ENCODE measurements at places on chromosomes 7 and 10.
A peak's percentile ranks its signal among the peaks of the same experiment; 100 is the strongest.

DNA sequence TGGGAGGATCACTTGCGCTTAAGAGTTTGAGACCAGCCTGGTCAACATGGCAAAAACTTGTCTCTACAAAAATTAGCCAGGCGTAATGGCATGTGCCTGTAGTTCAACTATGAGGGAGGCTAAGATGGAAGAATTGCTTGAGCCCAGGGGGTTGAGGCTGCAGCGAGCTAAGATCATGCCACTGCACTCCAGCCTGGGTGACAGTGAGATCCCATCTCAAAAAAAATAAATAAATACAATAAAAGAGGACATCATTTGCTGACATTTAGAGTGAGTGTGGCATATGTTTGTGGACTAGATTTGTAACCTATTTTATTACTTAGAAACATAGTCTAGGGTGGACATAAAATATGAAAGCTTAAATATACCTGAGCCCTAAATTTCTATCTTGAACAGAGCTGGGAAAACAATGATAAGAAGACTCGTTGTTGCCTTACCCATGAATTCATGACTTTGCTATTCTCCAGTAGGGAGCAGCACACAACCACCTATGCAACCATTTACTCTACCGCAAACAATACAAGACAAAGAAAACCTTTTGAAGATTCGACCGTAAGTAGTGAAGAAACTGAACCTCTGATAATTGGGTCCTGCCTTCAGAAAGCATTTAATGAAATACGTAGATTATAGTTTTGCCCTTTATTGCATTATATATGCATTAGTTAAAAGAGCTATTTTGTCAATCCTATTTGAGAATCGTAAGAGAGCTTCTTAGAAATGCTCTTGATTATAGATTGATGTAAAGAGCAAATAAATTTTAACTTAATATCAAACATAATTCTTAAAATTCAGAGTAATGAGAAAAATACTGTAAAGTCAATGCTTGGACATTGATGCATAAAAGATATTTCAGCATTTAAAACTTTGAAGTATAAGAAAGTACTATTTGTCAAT lies 83.5 kb downstream of the GNAT3 start:
- peak; percentile 63 for DNase-seq

DNA sequence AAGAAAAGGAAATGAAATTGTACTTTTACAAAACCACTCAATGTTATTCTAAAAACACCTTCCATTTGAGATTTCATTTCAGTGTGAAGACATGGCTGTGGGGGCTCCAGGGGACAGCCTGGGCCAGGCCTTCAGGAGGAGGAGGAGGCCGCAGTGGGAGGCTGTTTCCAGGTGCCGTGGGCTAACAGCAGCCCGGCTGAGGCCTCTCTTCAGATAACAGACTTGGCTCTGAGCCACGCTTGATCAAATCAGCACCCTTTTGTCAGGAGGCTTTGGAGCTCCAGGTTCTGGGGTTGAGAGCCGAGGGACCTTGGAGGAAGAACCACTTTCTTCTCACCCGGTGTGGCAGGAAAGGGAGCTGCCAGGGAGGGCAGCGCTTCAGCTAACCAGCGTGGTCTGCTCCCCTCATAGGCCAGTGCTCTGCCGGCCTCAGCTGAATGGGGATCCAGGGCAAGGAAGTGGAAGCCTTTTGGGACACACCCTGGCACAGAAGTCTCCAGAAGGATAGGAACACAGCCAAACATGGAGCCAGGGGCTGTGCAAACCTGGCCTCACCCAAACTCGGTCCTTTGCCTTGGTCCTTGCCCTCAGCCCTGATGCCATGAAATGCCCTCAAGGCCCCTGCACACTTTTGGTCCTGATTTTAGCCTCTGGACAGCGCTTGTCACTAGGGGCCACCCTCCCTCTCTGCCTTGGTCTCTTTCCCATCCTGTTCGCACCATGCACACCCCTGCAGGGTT lies 23.5 kb upstream of the CHST15 start:
- DNase-seq: peak; percentile 68

DNA sequence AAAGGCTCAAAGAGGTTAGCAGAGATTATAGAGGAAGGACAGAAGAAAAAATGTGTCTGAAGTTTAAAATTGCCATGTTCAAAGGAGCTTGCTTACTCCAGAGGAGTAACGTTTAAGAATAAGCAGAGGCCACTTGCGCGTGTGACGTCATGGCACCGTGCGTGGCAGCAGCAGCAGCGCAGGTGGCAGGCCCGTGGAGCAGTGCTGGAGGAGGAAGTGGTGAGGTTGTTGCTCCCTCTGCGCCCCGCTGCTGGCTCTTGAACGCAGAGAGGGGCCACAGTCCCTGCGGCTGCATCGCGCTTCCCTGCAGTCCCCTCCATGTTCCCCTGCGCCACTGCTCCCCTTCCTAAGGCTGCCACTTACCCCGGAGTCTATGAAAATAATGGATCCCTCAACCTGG lies 37.5 kb downstream of the GDI2 start:
- DNase-seq: no peak

DNA sequence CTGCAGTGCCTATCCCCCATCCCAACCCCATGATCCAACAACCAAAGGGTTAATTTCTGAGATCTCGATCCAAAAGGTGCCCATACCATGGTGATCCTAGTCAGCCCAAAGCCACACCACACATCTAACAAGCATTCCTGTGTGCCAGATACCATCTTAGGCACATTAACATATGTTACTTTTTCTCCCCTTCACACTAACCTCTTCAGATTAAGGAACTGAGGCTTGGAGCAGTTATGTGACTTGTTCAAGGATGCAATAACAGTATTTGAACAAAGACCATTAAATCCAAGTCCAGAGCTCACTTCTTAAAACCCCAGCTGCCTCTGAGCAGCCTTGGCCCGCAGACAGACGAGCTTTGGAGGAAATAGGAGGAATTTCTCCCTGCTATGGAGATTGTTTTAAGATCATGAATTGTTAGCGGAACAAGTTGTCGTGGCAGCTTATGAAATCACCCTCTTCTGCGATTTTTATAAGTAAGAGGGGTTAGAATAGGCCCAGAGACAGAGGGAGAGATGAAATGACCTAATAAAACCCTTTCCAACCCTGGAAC lies 327.2 kb downstream of the KCNMA1 start:
- no peak for DNase-seq

GRCh38 chr7:159098811-159099655 lies 45.6 kb downstream of the VIPR2 start:
- DNase-seq: no peak

DNA sequence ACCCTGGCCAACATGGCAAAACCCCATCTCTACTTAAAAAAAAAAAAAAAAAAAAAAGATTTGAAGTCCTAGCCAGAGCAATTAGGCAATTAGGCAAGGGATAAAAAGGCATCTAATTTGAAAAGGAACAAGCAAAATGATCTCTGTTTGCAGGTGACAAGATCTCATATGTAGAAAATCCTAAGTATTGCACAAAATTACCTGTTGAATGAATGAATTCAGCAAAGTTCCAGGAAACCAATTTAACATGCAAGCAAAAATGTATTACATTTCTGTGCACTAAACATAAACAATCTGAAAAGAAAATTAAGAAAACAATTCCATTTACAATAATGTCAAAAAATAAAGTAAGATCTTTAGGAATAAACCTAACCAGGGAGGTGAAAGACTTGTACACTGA lies 5.2 kb downstream of the PILRB start:
- DNase-seq: no peak

DNA sequence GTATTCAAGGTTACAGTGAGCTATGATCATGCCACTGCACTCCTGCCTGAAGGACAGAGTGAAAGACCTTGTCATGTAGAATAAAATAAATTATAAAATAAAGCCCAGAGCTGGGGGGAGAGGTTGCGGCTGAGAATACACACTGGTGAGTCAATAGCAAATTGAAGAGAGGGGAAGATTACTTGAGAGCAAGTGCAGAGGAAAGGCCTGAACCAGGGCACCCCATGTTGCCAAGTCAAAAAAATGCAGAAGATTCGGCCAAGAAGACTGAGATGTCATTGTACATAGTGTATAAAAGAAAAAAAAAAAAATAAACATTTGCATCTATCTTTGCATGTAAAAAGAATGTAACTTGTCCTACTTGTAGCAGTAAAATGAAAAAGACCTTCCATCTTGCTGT lies 32.5 kb downstream of the RHEB start:
- DNase-seq: no peak

DNA sequence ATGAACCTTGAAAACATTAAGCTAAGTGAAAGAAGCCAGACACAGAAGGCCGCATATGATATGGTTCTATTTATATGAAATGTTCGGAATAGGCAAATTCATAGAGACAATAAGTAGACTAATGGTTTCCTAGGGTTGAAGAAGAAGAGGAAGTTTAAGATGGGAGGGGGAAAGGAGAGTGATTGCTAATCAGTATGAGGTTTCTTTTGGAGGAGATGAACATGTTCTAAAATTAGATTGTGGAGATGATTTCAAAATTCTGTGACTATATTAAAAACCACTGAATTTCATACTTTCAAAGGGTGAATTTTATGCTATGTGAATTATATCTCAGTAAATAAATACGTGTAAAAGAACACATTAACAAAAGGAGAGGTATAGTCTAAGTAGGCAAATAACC lies 176.4 kb upstream of the HPS1 start:
- no peak for DNase-seq

GRCh38 chr10:122484276-122485060 lies 23.1 kb downstream of the HTRA1 start:
- no peak for DNase-seq

DNA sequence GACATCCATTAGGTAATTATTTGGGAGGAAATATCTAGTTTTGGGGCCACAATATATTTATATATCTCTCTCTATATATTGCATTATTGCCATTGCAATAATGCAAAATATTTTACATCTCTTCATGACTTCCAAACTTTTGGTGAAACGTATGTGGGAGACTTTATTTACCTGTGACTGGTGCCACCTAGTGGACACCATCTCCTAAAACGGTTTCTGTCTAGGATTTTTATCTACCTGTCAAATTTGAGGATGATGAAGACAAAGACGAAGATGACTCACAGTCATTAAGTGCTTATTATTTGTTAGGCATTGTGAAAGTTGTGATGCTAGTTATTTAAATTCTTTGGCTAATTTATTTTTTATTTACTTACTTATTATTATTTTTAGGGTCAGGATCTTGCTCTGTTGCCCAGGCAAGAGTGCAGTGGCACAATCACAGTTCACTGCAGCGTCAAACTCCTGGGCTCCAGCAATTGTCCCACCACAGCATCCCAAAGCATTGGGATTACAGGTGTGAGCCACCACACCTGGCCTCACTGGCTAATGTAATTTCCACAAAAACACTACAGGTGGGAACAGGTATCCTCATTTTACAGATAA lies 18.7 kb upstream of the CBLL1 start:
- DNase-seq: peak; percentile 44

GRCh38 chr7:144038887-144039286 lies 9.9 kb upstream of the OR2A5 start:
- DNase-seq: no peak

DNA sequence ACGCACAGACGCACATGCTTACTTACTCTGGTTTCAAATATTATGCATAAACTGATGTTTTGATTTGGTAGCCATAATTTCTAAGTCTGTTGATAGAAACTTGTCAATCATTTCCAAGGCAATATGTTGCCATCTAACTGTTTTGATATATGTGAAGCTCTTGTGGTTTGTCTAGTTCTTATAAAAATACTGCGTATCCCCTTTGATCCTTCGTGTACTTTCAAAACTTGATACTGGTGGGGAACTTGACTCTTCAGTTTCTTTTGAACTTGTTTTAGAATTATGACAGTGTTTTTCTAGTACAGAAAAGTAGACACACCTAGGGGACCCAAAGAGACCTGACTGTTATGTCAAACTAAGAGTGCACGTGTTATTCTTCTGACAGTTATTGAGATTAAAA lies 708.0 kb downstream of the LRMDA start:
- no peak for DNase-seq

DNA sequence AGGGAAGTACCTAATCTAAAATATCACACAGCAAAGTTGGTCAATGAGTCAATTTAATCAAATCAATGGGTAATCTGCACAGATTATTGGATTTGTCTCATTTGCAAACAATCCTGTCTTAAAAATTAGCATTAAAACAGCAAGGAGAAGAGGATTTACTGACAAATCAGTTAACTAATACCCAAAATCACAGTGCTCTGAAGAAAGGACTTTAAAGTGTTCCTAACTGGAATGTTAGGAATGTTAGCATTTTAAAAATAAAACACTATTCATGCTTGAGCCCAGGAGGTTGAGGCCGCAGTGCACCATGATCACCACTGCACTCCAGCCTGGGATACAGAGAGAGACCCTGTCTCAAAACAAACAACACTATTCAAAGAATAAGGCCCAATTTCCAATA lies 83.1 kb downstream of the CHCHD3 start:
- no peak for DNase-seq

GRCh38 chr7:43240565-43240964 lies 128.1 kb downstream of the HECW1 start:
- no peak for DNase-seq

GRCh38 chr10:13161857-13162271 lies 506 bp downstream of the MCM10 start:
- DNase-seq: no peak

- no peak for DNase-seq
Measured at GRCh38 chr7:711093-711921, 15.2 kb upstream of the DNAAF5 start.

- no peak for DNase-seq
Measured at GRCh38 chr7:5677538-5678294, 103.7 kb downstream of the RNF216 start.

GRCh38 chr7:135929722-135930141 lies 47.4 kb downstream of the MTPN start:
- no peak for DNase-seq

DNA sequence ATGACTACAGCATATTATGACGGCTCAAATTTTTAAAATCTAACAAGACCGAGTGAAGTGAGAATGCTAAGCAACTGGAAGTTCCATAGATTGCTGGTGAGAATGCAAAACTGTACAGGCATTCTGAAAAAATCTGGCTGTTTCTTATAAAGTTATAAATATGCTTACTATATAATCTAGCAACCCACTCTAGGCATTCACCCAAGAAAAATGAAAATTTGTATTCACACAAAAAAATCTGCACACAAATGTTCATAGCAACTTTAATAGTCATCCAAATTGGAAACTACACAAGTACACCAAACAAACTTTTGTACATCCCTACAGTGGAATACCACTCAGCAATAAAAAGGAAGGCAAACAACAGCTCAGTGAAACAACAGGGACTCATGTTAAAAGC lies 39.9 kb upstream of the STARD3NL start:
- no peak for DNase-seq

- DNase-seq: no peak
Measured at GRCh38 chr10:129233351-129234148, 233.5 kb upstream of the MGMT start.

GRCh38 chr10:18402853-18403252 lies 248.5 kb downstream of the NSUN6 start:
- no peak for DNase-seq

- DNase-seq: no peak
Measured at GRCh38 chr7:44971902-44972441, 6.8 kb downstream of the MYO1G start.

DNA sequence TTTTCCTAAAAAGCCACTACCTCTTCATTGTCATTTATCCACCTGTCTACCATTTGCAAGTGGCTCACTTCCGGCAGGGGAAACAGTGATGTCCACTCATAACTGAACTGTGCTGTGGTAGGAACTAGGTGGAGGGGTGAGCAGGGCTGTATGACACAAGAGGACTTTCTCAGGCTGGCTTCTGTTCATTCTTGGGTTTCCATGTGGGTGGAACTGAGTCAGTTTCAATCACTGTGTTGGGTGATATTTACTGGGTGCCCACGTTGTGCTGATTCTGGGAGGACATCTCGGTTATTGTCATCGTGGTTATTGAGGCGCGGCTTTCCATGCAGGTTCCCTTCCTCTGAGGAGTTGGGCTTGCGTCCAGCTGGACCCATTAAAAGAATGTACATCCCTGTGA lies 38.8 kb downstream of the RAMP3 start:
- no peak for DNase-seq

GRCh38 chr10:106189292-106189691 lies 975.2 kb downstream of the SORCS1 start:
- DNase-seq: no peak

Measured in NCI-H1436 (cell line).